ENCODE measurements at places on chromosomes 1 and 21.
A peak's percentile ranks its signal among the peaks of the same experiment; 100 is the strongest.

DNA sequence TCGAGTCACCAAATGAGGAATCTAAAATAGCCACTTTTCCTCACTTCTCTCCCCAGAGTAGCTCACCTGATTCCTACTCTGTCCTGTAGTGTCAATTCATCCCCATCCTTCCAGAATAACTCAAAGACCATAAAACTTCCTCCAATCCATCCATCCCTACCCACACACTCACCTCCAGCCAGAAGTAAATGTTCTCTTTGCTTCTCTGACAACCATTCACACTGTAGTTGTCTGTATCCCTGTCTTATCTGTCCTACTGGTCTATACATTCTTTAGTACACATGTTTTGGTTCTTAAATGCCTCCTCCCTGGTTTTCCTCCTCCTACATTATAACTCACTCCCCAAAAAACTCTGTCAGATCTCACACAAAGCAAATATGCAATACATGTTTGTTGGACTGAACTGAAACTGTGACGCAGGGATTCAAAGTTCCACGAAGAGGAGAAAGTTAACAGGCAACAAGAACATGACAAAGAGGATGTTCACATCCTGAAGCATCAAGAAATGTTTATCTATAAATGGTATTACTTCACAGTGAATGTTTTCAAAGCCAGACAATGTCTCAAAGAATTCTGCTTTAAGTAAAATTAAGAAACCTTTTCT lies 11.0 kb downstream of the TP53BP2 start:
- no peak for DNase-seq

- DNase-seq = no peak
Observed at GRCh38 chr1:173103006-173103405, 52.3 kb upstream of the TNFSF18 start.

GRCh38 chr1:234730770-234731568 lies 121.0 kb upstream of the IRF2BP2 start:
- peak; percentile 42 for DNase-seq

- DNase-seq = no peak
Observed at GRCh38 chr1:172671591-172671990, 12.7 kb downstream of the FASLG start.

DNA sequence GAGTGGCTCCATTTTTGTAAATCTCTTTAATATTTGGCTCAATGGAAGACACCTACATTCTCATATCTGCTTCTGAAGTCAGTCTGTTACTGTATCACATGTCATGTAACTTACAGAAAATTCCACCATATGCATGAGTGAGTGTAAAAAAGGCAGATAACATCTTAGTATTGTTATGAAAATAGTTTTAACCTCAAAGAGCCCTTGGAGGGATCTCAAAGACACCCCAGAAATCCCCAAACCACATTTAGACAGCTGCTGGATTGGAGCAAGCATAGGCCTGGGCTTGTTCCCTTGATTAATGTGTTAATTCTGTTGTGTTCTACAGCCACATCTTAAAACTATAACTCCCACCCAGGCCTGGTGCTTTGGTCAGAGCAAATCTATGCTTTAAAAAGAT lies 16.9 kb downstream of the MACO1 start:
- DNase-seq = no peak

DNA sequence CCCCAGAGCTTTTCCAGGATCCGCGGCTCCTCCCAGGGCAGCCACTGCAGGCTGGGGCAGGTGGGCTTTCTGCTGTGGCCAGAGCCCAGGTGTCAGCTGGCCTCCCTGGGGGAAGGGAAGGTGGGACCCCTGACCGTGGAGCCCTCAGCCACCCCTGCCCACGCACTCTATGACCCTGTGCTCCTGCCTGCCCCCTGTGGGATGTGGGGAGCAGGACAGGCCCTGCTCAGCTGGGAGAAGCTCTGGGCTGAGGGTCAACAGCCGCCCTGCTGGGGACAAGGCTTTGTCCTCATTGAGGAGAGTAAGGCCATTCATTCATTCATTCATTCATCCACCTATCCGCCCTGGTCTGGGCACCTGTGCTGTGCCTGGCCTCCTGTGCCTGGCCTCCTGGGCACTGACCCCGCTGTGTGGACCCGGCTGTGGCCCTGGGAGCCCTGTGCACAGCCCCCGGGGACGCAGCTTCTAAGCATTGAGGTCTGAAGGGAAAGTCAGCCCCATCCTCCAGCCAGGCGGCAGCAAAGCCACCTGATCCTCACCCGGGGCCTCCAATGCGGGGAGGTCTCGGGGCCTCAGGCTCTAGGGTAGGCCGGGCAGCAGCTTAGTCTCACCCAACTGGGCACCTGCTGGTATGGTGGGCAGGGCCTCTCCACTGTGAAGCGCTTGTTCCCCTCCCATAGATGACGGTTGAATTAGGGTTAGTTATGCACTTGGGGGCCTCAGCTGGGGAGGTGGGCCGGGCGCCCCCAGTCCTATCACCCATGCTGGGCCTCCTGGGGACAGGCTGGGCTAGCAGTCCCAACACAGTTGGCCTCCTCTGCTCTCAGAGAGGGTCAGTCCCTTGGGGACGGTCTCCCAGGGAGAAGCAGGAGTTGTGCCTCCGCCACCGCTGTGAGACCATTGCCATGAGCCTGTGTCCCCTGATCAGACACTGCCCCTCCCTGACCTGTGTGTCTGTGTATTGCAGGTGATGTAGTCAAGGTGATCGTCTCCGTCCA lies 6.0 kb downstream of the TNFRSF14 start:
- DNase-seq = no peak

- no peak for DNase-seq
Observed at GRCh38 chr21:39645331-39645730, 32.6 kb downstream of the B3GALT5 start.

DNA sequence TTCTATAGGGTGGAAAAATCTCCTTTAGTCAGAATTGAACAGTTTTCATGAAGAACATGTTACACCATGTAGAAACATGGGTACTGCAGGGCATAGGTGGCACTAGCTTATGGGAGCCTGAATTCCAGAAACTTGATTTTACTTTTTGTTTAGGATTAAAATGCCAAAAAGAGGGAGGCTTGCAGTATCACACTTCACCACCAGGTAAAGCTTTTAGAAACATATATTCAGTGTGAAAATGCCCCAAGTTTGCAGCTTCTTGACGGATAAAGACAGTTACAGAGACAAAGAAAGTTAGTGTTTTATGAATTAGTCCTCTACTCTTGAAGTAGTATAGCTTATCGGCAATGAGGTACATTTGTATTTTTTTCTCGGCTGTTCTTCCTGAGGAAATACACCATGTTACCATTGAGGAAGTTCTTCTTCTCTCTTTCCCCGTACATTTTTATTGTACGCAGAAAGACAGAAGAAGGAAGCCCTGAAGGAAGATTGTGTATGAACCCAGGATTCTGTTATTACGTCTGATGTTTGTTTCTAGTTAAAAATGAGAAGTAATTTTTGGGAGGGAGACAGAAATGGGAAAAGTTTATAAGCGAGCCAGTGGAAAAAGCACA lies 66.1 kb downstream of the PBX1 start:
- DNase-seq = no peak

DNA sequence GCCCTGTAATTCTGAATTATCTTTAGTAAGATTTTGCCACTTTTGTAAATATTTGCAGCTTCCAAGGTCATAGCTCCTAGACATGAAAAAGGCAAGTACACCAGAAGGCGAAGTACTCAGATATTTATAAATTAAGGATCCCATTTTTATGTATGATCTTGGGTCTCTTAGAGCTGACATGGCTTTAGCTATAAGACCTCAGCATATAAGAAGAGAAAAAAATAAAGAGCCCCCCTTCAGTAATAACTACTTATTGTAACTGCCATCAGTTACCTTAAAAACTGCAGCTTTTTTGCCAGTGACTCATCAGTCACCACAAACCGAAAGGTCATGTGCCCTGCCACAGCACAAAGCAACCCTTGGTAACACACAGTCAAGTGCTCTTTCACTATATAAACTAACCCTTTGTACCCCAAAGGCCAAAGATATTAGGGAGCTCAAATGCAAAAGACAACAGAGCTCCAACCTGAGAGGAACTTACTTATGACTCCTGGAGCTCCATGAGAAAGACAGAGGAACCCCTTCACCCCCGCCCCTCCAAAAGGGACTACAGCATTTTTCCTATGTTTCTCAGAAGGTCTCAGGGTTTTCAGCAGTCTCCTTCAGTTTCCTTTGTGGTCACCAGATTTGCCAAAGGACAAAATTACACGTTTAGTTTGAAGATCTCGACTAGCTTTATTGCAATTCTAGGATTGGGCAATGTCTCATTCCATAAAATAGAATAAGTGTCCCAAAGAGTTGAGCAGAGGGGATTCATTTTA lies 219.8 kb upstream of the DUSP10 start:
- DNase-seq = peak; percentile 2

GRCh38 chr1:201113451-201114244 lies 1.4 kb upstream of the CACNA1S start:
- DNase-seq = no peak

GRCh38 chr1:97903626-97904025 lies 17.2 kb downstream of the DPYD start:
- DNase-seq = no peak

GRCh38 chr1:244271691-244272308 lies 179.9 kb downstream of the ADSS2 start:
- no peak for DNase-seq

GRCh38 chr1:247948558-247948957 lies at the start of gene OR2L8:
OR2L8 (plus strand) TSS chr1:247948858; CDS start chr1:247948858, 0 bp downstream.
- DNase-seq = no peak

Measured in activated T-helper 1 cell treated with anti-CD3 and anti-CD28 coated beads, Interleukin-2, amount 50 U/mL, for 16 hours (primary cell).